ENCODE measurements at places on chromosomes 2 and 18.

DNA sequence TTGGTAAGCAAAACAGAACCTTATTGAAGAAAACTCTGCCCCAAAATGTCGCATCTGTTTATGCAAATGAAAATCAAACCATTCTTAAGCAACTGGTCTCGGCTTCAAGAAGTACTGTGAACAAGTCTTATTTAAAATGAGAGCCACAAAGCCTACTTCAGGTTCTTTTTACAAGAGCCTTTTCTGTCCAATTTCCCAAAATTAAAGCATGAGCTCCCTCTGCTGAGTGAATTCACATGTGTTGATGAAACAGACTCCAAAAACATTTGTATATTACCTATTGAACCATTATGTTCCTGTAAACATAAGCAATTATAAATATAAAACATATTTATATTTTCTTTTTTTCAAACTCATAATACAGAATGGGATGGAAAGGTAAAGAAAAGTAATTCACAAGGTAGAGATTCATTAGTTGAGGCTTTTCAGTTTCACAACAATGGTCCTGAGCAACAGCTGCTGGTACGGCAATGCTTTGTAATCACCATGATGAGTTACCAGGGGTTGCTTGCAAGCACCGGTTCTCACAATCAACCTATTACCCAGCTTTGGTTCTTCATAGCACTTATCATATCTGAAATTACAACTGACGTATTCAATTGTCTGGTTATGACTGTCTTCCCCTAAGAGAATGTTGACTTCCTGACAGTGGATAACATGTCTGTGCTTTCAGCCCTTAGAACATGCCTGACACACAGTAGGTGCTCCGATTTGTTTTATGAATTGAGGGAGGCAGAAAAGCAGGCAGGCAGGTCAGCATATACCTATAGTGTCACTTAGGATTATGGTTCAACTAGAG is 108.4 kb upstream of the BZW1 start:
- no peak for DNase-seq

GRCh38 chr2:157418239-157418641 is 25.6 kb downstream of the CYTIP start:
- DNase-seq, result no peak

DNA sequence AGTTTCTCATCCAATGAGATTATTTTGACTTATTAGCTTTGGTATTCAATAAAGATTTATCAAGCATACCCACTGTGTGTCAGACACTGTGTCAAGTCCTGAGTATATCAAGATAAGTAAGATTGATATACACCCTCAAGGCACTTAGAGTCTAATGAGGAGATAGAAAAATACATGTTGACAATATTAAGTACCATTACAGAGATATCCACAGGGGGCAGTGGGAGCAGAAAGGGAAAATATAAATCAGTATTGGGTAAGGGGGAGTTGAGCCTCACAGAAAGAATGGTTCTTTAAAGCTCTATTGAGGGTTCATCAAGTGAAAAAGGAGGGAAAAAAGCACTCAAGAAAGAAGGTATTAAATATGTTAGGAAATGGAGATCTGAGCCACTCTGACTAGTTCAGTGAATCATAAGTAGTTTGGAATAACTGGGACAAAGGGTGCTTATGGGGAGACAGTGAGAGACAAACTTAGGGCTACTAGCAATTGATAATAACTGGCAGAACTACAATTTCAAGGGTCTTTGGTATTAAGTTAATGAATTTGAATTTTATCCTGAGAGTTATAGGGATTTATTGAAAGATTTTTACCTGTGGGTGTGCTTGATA is 45.5 kb upstream of the SLC8A1 start:
- DNase-seq, result no peak

GRCh38 chr2:185608799-185609198 is 129.8 kb upstream of the FSIP2 start:
- no peak for DNase-seq

DNA sequence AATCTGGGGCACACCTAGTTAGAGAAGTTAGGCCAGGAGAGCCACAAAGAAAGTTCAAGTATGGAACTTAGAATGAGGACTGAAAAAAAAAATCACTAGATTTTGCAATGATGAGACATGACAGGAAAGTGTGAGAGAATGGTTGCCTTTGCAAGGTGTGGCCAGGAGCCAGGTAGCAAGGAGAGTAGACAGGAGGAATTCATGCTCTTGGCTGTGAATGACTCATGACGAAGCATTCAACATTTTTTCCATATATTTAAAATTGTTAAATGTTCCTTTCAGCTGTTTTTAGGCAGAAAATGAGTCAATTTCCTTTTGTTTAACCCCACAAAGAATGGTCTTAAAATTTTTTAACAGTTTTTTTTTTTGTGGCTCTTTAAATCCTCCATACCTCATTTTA is 636.9 kb downstream of the PLCL1 start:
- DNase-seq, result no peak

DNA sequence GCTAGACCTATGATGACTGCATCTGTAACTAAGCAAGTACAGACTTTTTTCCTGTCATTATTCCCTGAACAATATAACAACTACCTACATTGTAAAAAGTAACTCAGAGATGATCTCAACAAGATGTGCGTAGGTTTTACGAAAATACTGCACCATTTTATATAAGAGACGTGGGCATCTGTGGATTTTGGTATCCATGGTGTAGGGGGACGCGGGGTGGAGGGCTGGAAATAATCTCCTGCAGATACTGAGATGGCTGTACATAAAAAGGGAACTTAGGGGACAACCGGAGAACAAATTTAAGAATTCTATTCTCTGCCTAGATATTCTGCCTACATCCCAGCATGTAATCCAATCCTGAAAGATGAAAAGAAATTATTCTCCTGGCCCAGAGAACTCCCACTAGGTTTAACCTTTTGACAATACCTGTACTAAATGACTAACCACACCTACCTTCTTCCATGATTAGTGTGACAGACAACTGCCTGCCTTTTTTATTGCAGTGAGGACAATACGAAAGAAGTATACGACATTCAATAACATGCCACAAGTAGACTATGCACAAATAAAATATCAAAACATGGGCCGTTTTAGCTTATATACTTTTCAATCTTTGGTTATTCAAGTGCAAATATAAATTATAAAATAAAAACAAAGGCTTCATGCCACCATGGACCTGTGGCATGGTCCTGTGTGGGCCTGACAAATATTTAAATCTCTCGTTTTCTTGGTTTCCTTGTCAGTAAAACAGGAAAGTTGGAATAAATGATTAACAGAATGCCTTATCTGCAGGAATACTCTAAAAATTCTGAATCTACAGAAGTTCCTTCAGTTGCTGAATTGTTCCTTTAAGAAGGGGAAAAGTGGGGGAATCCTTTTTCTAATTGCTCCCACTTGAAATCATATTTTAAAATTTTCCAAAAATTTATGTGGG is 46.3 kb downstream of the RTN4 start:
- DNase-seq, result no peak

DNA sequence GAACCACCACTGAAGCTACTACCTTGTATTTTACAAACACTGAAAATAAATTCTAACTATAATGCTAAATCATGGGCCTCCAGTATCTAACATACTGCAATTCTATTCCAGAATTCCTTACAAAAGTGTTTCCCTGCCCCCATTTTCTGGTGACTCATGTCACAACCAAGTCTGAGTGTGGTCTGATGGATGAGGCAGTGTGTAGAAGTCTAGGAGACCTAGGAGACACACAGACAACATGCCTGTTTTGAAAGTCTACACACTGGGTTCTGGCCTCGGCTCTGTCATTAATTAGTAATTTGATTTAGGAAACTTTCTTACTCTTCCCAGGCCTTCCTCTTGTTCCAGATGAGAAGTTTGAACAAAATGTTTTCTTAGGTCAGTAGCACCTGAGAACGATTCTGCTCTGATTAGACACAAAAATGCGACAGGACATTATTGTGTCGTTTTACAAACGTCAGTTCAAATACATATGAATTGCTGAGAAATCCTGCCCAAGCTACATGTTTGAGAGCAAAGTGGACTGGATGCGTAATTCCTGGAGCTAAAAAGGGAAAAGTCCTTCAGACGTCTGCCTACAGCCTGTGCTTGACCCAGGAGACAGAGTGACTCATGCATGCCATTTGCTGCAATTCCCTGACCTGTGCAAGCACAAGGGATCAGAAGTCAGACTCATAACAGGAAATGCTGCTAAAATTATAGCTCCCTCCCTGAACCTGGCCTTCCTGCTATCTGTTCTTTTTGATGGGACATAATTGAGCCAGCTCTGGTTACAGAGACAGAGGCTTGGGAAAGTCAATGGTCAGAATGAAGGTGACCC is 494.4 kb downstream of the SOX11 start:
- no peak for DNase-seq

DNA sequence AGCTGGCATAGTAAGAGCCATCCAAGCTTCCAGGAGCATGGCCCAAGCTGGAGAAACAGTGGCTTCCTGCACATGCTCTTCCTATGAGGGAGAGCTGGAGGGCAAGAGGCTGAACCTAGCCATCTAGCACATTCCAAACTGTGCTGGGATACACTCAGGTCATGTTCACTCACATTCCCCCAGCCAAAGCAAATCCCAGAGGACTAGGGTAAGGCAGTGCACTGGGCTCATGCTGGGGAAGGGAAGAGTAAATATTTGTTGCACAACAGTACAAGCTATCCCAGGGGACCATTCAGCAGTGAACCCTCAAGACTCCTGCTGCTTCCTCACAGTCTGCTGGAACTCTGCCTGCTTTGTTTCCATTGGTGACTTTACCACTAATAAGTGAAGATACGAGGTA is 20.7 kb upstream of the GYPC start:
- peak; percentile 62 for DNase-seq

GRCh38 chr18:53941601-53942338 is 282.7 kb downstream of the MBD2 start:
- DNase-seq, result no peak

DNA sequence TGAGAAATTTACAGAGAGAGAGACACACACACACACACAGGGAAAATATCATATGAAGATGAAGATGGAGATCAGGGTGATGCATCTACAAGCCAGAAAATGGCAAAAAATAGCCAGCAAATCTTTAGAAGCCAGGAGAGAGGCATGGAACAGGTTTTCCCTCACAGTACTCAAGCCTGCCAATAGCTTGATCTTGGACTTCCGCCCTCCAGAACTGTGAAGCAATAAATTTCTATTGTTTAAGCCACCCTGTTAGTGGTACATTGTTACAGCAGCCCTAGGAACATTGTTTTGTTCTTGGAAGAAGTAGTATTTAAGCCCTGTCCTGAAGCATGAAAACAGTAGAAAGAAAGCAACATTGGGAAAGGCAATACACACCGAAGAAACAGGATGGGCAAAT is 292.0 kb upstream of the LRP1B start:
- no peak for DNase-seq

GRCh38 chr18:39365836-39366485 is 1800.4 kb upstream of the CELF4 start:
- no peak for DNase-seq

DNA sequence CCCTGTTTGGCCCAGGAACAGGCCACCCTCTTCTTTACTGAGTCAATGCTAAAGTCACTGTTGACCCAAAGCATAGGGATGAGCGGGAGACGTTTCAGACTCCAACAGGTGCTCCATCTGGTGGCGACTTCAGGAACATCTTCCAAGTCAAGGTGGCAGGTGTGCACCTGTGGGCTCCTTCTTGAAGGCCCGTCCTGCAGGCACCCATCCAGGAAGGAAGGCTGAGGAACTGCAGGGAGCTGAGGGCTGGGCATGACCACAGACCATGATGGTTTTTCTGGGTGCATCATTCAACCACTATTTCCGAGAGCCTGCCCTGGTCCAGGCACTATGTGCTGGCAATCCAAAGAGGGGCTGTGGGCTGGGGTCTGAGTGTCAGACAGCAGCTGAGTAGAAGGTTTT is 142.8 kb downstream of the NDUFA10 start:
- peak; percentile 69 for DNase-seq

DNA sequence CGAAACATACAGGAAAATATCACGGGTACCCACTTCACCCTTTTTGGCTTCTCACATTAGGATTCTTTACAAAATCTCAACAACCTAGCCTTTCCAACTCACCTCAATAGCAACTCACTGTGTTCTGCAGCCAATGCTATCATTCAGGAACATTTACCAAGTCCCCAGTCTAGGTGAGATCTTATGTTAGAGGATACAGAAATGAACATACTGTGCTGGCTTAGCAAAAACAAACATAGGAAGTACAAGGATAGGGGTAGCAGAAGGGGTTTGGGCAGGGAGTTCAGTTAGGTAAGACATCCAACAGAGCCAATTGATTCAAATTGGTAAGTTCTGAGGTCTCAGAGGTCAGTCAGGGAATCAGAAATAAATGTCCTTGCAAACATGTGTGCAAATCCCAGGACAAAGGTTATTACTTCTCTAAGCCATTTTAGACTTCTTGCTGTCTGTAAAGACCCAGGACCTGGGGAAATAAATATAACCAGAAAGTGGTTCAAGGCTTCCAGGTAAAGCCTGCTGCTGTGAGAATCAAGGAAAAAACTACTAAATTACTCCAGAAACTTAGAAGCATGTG is 556.3 kb upstream of the CHAC2 start:
- no peak for DNase-seq

- no peak for DNase-seq
Observed at GRCh38 chr18:42745171-42745570, 370.3 kb downstream of the RIT2 start.

GRCh38 chr2:88165332-88166003 is 4.7 kb upstream of the THNSL2 start:
- no peak for DNase-seq

- no peak for DNase-seq
Observed at GRCh38 chr2:180481998-180482397, 474.9 kb upstream of the CWC22 start.

DNA sequence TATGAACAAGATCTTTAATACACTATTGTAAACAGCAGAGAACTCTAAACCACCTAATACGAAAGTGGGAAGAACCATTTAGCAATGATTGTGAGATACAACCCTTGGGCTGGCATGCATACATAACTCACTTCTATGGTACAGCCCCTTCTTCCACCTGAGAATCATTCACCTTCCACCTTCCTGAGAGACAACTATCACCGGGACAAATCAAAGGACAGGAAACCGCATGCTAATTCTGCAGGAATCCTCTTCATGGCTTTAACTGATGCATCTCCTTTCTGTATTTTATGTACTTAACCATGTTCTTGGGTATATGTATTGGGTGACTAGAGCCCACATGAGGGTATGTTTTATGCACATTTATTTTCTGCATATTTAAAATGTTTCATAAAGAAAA is 123.2 kb downstream of the TRABD2A start:
- no peak for DNase-seq

DNA sequence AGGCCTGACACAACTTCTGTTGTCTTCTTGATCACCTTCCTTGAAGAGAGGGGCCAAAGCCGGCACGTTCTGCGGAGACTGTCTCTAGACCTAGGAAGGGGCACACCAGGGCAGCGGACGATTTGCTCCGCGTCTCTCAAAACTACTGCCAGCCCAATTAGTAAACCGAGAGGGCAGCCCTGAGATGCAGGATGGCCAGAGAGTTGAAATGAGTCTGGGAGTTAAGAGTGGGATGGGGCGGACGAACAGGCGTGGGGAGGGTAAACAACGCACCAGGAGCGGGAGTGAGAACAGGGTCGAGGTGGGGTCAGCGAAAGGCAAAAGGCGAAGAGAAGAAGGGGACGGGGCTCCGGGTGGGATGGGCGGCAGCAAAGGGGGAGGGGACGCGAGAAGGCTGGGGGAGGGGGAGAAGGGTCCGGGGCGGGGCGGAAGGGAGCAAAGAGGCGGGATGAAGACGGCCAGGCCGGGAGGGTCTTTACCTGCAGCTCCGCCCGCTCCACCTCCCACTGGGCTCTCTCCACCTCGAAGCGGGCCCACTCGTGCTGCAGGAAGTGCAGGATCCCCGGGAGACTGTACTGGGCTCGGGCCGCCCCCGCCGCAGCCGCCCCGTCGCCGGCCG is 476 bp downstream of the STRN start:
- peak; percentile 75 for DNase-seq

GRCh38 chr2:42074661-42075060 is 26.8 kb downstream of the PKDCC start:
- no peak for DNase-seq

- no peak for DNase-seq
Observed at GRCh38 chr2:182941121-182941722, 74.8 kb upstream of the FRZB start.

Data from coronary artery (tissue), 2 donors.